ENCODE measurements at places on chromosomes 12 and 14.

DNA sequence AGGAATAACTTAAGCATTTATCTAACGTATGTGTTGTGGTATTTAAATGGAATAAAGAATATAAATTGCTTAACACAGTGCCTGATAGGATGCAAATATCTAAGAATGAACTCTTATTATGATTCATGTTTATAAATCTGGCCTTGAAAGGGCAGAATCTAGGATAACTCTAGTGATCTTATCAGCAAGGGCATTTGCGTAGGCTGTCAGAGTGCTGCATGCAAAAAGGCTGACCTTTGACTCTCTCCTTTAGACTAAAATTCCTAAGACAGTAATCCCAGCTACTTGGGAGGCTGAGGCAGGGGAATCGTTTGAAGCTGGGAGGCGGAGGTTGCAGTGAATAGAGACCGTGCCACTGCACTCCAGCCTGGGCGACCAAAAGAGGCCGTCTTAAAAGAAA is 31.3 kb upstream of the ANP32D start:
- no peak for DNase-seq

DNA sequence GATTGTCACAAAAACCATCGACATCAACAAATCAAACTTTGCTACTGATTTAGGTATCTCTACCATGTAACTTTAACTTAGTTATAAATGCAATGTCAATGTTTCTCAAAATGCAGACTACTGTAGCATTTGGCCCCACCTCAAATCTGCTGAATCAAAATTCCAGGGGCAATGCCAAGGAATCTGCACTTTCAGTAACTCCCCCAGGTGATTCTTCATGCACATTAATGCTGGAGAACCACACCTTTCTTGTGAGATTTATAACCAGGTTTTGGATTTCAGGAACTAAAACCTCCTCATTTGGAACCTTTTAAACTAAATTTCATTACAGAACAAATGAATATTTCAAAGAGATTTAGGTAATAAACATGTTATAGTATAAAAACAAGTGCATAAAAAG is 4.9 kb downstream of the ATP2B1 start:
- no peak for DNase-seq

GRCh38 chr14:105774001-105774400 is 247.6 kb downstream of the TMEM121 start:
- DNase-seq, result no peak

DNA sequence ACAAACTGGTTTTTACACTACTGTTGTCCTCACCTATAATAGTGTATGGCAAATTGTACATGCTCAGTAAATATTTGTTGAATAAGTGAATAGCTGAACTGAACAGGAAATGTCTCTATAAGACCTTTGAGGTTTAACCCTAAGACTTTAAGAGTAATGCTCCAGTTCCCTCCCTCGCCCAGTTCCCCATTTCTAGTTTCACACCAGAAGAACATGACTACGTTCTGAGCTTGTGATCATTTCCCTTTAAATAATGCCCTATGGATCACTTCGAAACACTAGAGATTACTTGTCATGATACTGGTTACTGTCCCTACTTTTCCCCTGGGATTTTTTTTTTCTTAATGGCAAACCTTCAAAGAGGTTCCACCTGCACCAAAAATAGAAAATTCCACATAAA is 69.3 kb downstream of the PRKD1 start:
- no peak for DNase-seq

DNA sequence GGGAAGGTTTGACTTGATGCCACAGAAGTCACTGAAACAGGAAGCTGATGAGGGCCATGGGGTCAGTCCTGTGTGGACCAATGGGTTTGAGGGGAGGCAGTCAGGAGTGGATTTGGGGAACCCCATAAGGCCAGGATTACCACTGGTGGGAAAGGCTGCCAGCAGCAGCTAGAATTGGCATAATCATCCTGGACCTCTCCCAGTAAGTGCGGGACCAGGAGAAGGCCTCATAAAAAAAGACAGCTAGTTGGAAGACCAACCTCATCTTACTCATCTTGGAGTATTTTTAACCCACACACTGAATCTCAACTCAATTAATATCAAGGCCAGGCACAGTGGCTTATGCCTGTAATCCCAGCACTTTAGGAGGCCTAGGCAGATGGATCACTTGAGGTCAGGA is 22.7 kb downstream of the TBX3 start:
- DNase-seq, result no peak

DNA sequence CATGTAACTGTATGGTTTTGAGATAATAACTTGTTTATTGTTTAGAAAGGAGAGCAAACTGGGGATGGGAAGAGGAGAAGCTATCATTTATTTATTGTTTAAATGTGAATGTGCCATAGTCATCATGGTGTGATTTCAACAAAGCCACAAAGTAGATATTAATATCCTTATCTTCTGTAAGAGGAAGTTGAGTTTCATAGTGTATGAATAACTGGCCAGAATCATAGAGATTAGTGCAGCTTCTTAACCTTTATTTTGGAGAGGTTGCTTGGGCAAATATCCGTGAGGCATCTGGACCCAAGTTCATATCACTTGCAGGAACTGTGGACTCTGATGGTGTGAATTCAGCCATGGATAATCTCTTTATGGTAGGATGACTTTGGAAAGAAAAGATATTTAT is 26.8 kb upstream of the LYZ start:
- no peak for DNase-seq

- peak; percentile 35 for DNase-seq
Observed at GRCh38 chr12:119681111-119681510, 13.2 kb downstream of the PRKAB1 start.

GRCh38 chr12:114166362-114166761 is 200.2 kb upstream of the RBM19 start:
- DNase-seq, result peak; percentile 49

- no peak for DNase-seq
Observed at GRCh38 chr12:40144023-40144422, 38.1 kb upstream of the SLC2A13 start.

DNA sequence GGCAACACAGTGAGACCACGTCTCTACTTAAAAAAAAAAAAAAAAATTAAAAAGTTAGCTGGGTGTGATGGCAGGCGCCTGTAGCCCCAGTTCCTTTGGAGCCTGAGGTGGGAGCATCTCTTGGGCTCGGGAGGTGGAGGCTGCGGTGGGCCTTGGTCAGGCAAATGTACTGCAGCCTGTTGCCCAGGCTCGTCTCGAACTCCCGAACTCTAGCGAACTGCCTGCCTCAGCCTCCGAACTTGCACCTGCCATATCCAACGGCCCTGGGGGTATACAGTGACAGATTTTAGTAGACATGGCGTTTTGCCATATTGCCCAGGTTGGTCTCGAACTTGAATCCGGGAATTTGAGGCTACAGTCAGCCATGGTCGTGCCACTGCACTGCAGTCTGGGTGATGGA is 195.4 kb downstream of the ALG10 start:
- no peak for DNase-seq

GRCh38 chr14:74510223-74510931 is 16.8 kb downstream of the ISCA2 start:
- DNase-seq, result no peak

GRCh38 chr12:92745856-92746550 is 43.2 kb downstream of the PLEKHG7 start:
- no peak for DNase-seq

- peak; percentile 33 for DNase-seq
Observed at GRCh38 chr14:104596451-104596918, 8.1 kb downstream of the TMEM179 start.

GRCh38 chr12:49868449-49868848 is 25.5 kb upstream of the BCDIN3D start:
- DNase-seq, result no peak

GRCh38 chr12:59823567-59823966 is 227.7 kb downstream of the SLC16A7 start:
- no peak for DNase-seq

- DNase-seq, result no peak
Observed at GRCh38 chr12:80178846-80179245, 79.5 kb downstream of the OTOGL start.

DNA sequence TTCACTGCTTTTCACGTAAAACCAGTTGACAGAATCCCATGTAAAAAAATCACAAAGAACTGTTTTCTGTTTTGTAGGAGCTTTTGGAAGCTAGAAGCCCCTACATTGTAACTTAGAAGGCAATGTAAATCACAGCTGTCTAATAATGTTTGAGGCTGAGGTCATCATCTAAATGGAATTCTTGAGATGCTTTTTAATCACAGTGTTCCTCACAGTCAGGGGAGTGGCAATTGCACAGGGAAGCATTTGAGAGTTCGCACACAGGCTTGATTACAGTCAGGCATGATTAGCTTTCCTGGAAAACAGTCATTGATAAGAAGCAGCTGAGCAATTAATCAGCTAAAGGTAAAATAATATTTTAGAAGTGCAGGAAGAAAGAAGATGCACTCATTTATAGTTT is 2.9 kb downstream of the SLC17A8 start:
- DNase-seq, result no peak

GRCh38 chr12:70070494-70071007 is 172.7 kb upstream of the CNOT2 start:
- DNase-seq, result no peak

GRCh38 chr12:77253321-77253720 is 188.0 kb upstream of the E2F7 start:
- DNase-seq, result no peak

GRCh38 chr14:69183735-69184134 is 7.6 kb upstream of the EXD2 start:
- no peak for DNase-seq

- DNase-seq, result no peak
Observed at GRCh38 chr12:76346236-76346635, 2.0 kb downstream of the BBS10 start.

DNA sequence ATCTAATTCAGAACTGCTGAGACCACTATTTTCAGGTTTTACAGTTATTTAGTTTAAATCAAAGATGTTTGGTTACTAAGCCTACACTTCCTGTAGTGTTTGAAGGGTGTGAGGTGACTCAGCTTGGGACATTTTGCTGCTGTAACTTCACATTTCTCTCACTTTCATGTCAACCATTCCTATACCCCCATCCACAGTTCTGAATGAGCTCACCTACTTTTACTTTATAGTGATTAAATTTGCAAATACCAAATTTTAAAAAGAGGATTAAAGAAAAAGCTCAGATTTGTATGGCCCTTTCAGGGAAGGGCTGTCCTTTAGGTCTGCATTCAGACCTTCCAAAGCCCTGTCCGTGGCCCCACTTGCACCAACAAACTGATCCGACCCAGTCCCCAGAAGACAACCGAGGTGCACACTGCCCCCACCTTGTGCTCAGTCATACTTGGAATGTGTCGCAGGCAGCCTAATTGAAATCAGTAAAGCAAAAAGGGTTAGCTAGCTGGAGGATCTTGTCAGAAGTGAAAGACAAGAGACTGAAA is 174.4 kb downstream of the MON2 start:
- DNase-seq, result no peak

DNA sequence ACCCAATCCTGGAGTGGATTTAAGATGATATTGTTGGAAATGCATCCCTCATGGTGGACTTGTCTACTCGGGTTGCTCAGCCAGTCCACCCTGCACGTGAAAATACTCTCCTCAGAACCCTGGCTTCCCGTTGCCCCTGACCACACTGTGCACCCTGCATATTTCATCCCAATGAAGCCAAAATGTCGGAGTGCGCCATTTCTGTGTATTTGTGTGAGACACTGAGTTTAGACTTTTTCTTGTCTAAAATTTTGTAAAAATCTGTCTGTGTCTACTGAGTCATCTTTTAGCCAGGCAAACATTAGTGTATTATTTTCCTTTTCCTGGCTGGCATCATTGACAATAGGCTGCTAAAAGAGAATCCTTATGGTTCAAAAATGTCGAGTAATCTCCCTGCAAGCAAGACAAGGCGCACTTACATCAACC is 485 bp upstream of the PNMA1 start:
- no peak for DNase-seq

GRCh38 chr12:33605757-33606156 is 166.1 kb upstream of the SYT10 start:
- DNase-seq, result no peak

- peak; percentile 48 for DNase-seq
Observed at GRCh38 chr12:101127521-101128219, 82.4 kb downstream of the SLC5A8 start.

DNA sequence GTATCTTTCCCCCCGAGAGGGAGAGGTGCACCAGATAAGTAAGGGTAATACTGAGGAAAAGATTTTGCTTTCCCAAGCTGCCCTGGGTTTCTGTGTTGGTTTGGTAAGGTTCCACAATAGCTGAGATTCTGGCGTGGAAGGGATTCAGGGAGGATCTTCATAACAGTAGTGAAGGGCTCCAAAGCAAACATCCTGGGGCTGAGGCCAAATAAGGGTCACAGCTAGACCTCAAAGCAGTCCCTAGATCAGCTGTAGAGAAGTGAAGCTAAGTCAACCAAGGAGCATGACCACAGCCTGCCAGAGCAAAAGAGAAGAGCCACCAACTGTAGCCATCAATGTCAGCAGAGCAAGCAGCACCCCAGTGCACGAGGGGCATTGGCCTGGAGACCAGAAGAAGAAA is 73.2 kb upstream of the SLC35F4 start:
- DNase-seq, result no peak

GRCh38 chr12:58576916-58577315 is 343.4 kb downstream of the LRIG3 start:
- peak; percentile 47 for DNase-seq

- no peak for DNase-seq
Observed at GRCh38 chr12:22190-22529, 44.4 kb upstream of the IQSEC3 start.

- no peak for DNase-seq
Observed at GRCh38 chr12:98679611-98680005, 34.5 kb downstream of the APAF1 start.

GRCh38 chr12:9319044-9319841 is 111.0 kb upstream of the PZP start:
- DNase-seq, result no peak

- DNase-seq, result no peak
Observed at GRCh38 chr14:54603362-54603761, 36.4 kb downstream of the SAMD4A start.

GRCh38 chr14:99899578-99900178 is 106.5 kb downstream of the EML1 start:
- DNase-seq, result no peak

DNA sequence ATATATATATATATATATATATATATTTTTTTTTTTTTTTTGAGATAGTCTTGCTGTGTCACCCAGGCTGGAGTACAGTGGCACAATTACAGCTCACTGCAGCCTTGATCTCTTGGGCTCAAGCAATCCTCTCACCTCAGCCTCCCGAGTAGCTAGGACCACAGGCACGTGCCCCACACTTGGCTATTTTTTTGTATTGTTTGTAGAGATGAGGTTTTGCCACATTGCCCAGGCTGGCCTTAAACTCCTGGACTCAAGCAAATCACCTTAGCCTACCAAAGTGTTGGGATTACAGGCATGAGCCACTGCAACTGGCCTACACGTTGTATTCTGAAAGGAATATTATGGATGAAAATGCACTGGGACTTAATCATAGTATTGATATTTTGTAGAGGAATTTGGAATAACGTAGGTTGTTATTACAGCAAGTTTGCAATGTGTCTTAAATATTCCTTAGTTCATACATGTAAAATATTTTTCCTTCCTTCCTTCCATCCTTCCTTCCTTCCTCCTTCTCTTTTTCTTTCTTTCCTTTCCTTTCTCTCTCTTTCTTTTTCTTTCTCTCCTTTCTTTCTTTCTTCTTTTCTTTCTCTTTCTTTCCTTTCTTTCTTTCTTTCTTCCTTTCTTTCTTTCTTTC is 862 bp downstream of the KLRB1 start:
- DNase-seq, result no peak

GRCh38 chr12:79378496-79378895 is 312.3 kb downstream of the PAWR start:
- no peak for DNase-seq

- DNase-seq, result no peak
Observed at GRCh38 chr14:50864946-50865345, 6.9 kb upstream of the ABHD12B start.
